ENCODE measurements at places on chromosomes 1 and 21. TPM values are rescaled to one million over a fixed set of nuclear protein-coding genes. Genes with fewer than 3 reads are reported as not detected.

FALEC gene
- not detected for total RNA-seq

KIF14 gene
- total RNA-seq, result 13.4 TPM

GRCh38 chr1:156797212-156797871 lies 19.3 kb downstream of the SH2D2A start:
- DNase-seq, result peak; percentile 66

- DNase-seq, result no peak
Measured at GRCh38 chr1:26059906-26060305, 7.5 kb downstream of the TRIM63 start.

DNA sequence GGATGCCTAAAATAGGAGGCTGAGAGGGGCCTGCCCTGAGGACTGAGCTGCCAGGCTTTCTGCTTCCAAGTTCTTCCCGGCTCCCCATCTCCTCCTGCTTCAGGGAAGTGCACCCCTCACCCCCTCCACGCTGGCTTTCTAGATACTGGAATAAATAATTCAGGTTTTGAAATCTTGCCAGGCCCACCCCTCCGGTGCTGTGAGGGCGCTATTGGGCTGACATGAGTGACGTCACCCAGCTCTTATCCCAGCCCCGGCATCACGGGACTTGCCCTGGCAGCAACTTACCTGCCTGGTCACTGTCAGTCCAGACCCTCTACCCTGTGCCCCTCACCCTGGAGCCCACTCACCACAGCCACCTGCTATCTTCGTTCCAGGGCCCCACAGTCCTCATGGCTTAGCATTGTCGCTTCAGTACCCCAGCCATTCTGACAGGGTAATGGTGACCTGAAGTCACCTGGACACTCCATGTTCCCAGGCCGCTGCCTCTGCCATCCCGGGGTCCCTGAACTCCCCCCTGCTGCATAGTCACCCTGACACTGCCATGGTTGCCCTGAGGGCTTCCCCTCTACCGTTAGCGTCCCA lies 819 bp upstream of the GPR3 start:
- DNase-seq, result peak; percentile 64

GRCh38 chr1:229716704-229717103 lies 90.7 kb downstream of the URB2 start:
- no peak for DNase-seq

GRCh38 chr1:11654137-11654938 lies at the start of the genes FBXO2 and FBXO44:
FBXO2 (minus strand) TSS chr1:11654429; CDS start chr1:11654340, 89 bp downstream.
FBXO44 (plus strand) TSS chr1:11654877; CDS start chr1:11655836, 959 bp downstream.
- DNase-seq, result no peak

DNA sequence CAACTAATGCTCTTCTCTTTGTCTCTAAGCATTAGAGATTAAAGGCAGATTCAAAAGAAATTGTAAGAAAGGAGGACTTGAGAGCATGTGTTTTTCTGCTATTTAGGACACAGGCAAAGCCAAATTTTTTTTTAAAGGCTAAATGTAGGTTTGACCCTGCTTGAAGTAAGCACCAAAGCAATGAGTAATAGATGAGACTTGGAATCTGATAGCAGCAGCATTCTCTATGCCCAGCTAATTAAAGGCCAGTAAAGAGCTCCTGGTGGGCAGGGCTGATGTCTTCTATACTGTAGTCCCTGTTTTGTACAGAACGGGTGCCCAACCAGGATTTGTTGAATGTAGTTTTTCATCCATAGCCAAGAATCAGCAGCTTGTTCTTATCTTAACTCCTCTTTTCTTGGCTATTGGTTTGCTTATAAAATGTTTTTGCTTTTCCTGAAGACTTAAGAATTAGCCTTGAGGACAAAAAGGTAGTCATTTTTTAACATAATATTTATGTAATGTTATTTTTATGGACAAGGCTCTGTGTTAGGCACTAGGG lies 179.6 kb downstream of the LMO4 start:
- peak; percentile 24 for DNase-seq

DNA sequence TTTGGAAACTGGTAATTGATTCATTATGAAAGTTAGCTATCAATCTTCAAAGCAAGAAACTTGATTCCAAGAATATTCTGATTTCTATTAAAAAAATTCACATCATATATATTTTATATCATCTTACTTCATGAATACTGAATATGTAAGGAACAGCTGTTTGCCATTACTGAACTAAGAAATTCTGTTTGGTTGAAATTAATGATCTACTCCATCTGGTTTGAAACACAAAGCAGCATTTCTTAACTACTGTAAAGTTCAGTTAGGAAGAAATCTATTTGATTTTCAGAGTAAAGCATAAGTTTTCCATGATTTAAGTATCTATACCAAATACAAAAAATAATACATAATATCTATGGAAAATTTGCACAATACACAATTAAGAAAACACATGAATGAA lies 66.0 kb upstream of the SCYL3 start:
- no peak for DNase-seq
